ENCODE measurements at places on chromosomes 12 and 14.

DNA sequence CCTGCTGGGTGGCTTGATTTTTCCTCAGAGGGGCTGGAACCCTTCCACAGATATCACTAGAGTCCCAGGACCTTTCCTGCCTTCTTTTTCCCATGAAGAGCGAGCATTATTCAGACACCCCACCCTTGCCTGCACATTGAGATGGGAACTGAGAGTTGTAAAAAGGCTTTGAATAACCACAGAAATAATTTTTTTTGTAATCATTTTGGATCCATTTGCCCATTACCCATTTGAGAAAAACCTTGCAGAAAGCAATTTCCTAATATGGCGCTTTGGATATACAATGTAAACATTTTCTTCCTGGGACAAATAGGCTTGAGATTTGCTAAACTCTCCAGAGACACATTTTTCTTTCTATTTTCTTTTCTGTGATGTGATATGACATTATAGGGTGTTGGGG lies 250.6 kb downstream of the MSRB3 start:
- DNase-seq, result no peak

- DNase-seq, result no peak
These were observed 121.3 kb downstream of the RPS29 start for GRCh38 chr14:49464885-49465284.

- peak; percentile 65 for DNase-seq
These were observed 15.1 kb upstream of the GRIP1 start for GRCh38 chr12:66693901-66694513.

- peak; percentile 59 for DNase-seq
These were observed 10.7 kb upstream of the ATP2A2 start for GRCh38 chr12:110270125-110270962.

- peak; percentile 1 for DNase-seq
These were observed 895.8 kb downstream of the RPS29 start for GRCh38 chr14:48690349-48690748.

DNA sequence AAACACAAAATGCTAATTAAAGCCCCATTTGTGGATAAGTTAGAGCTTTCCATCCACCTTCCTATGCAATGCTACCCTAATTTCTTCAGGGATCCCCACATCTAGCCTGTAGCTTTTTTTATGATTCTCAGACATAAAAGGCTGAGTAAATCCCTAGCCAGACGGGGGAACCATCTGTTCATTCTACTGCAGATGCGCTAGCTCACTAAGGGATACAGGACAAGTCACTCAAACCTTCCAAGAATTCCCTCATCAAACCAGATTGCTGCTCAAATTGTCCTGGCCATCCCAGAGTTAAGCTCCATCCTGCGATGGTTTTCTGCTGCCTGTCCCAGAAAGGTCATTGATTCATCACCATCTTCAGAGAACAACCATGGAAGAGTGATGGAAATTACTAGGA lies 56.7 kb downstream of the MYRFL start:
- DNase-seq, result peak; percentile 80

- no peak for DNase-seq
These were observed 8.1 kb downstream of the ITGA7 start for GRCh38 chr12:55699471-55700055.

DNA sequence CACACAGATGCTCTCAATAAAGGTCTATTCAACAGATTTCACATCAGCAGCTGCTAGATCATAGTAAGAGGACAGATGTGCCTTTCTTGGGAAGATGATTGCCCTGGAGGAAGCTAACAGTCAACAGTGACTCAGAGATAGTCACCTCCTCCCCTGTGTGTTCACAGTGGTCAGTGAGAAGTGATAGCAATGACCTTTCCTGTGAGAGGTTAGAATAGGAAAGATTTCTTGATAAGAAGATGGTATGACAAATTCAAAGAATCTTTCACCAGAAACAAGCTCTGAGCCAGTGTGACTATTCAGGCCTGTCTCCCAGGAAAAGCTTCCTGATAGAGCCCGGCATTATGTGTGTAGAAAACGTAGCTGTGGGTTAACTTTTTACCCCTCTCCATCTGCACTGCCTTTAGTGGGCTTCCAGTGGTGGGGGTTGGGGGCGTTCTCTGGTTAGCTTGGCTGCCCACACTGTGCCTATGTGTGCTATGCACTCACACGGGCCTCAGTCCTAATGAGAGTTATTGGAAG lies 66.4 kb upstream of the ARHGAP5 start:
- no peak for DNase-seq

DNA sequence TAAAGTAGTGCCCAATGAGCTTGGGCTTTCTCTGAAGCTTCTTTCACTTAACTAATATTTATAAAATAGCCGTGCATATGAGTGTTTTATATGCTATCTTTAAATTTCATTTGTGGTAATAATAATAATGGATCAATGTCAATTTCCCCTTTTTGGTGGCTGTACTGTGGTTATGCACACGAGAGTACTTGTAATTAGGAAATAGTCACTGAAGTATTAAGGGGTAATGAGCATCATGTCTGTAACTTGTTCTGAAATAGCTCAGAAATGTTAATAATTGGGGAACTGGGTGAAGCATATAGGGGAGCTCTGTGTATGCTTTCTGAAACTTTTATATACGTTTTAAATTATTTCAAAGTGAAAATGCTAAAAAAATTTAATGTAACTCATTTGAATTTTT lies 7.0 kb upstream of the RNASE8 start:
- DNase-seq, result no peak

GRCh38 chr14:47976139-47976538 lies 300.7 kb upstream of the MDGA2 start:
- no peak for DNase-seq

- DNase-seq, result no peak
These were observed 285.8 kb upstream of the GRIP1 start for GRCh38 chr12:66964629-66965028.

- DNase-seq, result no peak
These were observed 573.8 kb downstream of the SOX5 start for GRCh38 chr12:23375621-23376020.

Data from NCI-H1694 (cell line).